ENCODE measurements at places on chromosomes 1 and 21.

GRCh38 chr1:30379684-30380624 lies 343.4 kb downstream of the MATN1 start:
- DNase-seq = peak; percentile 39

DNA sequence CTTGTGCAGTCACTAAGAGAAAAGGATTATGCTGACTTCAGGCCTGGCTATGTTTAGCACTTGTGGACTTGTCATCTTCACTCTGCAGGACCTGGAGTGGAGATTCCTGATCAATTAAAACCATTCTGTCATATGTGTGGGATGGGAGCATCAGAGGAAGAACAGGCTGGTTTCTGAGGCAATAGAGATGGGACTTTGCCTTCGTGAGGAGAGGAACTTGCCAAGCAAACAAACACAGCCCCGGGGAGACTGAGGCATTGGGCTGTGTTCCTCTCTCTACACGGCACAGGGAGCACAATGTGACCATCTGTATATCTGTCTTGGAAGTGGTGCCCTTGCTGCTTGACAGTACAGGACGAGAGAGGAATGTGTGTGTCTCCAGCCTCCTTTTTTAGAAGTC lies 23.1 kb downstream of the VASH2 start:
- DNase-seq = no peak

GRCh38 chr1:233946724-233947123 lies 42.2 kb downstream of the SLC35F3 start:
- DNase-seq = no peak

- no peak for DNase-seq
Observed at GRCh38 chr1:91075233-91076135, 53.6 kb upstream of the ZNF644 start.

GRCh38 chr1:147514233-147514632 lies 27.1 kb upstream of the BCL9 start:
- no peak for DNase-seq

DNA sequence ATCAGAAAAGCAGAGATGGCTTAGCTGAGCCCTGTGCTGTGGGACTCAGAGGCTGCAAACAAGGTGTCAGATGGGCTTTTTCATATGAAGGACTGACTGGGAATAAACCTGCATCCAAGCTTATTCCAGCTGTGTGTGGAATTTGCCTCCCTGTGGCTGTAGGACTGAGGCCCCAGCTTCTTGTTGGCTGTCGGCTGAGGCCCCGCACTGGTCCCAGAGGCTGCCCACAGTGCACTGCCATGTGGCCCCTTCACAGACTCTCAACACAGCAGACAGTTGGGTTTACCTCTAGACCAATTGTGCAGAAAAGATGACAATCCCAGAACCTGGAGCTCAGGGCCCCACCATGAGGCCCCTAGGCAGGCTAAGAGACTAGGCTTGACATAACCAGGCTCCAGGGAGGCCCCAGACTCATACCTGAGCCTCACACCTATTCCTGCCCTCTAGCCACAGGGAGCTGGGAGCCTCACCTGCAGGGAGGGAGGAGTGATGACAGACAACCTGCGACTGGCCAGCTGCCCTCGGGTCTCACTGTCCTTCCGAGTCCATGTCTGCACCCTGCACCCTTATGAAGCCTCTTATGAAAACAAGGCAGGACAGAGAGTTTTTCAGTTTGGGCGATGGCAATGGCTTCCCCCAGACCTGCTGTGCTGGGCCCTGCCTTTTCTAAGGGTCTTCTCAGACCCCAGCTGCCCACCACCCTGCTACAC lies 615.5 kb downstream of the NPHP4 start:
- no peak for DNase-seq

DNA sequence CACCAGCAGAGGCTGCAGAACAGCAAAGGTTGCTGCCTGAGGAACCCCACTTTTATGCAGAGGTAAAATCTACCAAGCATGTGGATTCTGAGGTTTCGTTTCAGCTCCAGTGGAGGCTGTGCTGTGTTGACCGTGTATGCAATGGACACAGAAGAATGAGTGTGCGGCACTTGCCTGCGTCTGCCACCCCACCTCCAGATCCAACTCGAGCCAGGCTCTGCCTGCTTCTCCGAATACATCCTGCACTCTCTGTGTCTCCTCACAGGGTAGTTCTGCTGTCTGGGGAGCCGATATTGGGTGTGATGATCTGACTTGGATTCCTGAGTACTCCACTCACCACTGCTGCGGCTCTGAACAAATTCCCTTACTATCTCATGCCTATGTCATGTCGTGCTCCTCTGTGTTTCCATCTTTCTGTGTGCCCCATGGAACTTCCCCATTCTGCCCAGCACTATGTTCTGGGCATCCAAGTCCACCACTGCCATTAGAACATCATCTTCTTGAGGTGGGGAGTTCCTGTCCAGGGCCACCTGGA lies 129.8 kb downstream of the SLC45A1 start:
- no peak for DNase-seq

DNA sequence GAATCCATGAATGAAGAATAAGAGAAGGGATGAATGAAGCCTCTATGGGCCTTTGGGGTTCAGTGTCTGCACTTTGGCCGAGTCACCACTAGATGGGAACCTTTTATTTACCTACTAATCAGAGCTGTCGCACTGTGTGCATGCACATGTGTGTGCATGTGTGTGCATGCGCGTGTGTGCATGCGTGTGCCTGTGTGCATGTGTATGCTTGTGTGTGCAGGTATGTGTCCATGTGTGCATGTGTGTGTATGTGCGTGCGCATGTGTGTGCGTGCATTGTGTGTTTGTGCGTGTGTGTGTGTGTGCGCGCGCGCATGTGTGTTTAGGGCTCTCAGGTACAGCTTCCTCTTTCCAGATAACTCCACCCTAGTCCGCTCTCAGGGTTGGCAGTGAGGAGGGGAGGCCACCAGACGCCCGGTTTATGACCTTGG lies 20.4 kb upstream of the UBXN10 start:
- DNase-seq = no peak

DNA sequence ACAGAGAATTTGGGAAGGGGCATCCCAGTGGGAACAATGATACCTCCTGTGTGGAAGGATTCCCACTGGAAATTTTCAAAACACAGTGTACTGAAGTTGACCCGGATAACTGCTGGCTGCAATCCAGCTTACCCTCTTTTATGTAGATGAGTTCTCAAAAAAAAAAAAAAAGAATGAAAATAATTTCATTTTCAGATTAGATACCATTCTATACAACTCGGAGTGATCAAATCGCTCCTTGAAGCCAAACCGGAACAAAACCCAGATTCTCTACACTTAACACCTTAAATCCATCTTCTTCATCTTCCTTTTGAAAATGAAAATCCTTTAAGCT lies 69.1 kb downstream of the KAZN start:
- no peak for DNase-seq

- no peak for DNase-seq
Observed at GRCh38 chr1:64508629-64509028, 38.7 kb downstream of the CACHD1 start.

DNA sequence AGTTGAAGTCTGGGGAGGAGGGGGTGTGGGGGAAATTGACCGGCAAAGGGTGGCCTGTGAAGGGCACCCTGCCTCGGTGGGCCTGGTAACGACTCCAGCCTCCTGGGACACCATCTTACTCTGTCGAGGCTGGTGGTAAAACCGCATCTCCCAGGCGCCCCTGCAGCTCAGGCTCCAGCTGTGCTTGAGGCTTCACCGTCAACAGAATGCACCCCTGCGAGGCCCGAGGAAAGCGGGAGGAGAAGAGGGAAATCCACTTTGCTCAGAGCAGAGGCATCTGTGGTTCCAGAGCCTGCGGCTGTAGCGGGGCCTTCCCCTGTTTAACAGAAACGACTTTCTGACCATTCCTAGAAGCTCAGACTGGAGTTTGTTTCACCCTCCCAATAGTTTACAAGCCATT lies 165.6 kb downstream of the NPHP4 start:
- DNase-seq = no peak

GRCh38 chr1:69475021-69475420 lies 92.7 kb upstream of the LRRC7 start:
- DNase-seq = no peak

- DNase-seq = peak; percentile 52
Observed at GRCh38 chr1:10755970-10756521, 40.4 kb downstream of the CASZ1 start.

DNA sequence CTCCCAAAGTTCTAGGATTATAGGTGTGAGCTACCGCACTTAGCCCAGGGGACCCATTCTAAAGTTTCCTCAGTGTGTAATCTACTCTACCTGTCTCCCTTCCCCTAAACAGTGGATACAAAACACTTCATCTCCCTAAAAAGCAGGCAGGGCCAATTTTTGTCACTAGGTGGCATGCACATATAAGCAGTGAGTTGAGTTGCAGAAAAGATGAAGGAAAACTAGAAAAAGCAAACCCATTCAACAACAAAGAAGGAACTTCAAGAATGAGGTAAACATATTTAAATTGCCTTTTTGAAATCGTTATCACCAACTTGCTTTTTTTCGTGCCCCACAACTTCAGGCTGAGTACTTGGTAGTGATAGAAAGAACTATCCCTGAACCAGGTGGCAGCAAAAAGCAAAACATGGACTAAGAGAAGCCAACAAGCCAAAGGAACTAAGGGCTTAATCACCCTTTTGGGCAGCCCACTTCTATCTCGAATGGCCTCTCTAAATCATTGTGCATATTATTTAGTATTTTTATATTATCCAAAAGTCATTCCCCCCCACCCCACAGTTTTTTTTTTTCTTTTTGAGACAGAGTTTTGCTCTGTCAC lies 19.7 kb upstream of the ALDH9A1 start:
- DNase-seq = peak; percentile 26

DNA sequence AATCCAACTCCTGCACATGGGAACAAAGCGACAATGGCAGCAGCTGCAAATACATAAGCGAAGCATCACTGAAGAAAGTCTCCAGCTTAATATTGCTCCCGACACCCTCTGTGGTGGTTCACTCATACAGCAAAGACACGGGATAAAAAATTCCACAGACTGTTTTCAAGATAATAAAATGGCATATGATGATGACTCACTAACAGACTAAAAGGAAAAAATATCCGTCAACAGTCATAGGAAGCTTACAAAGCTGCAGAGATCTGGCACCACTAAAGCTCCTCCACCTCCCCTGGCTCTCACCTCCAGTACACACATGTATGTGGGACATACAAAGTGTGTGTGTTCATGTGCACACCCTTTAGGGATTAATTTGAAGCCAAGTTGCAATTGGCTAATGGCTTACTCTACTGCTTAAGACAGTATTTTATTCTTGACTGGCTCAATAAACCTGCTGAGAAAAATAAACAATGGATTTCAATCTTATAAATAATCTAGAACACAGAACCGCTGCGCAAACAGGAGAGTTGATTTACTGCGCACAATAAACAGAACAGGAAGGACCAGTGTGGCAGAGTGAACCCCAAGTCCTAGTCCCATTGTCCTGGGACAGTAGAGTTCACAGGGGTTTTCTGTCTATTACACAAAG lies 94.4 kb downstream of the SLC45A1 start:
- DNase-seq = no peak

DNA sequence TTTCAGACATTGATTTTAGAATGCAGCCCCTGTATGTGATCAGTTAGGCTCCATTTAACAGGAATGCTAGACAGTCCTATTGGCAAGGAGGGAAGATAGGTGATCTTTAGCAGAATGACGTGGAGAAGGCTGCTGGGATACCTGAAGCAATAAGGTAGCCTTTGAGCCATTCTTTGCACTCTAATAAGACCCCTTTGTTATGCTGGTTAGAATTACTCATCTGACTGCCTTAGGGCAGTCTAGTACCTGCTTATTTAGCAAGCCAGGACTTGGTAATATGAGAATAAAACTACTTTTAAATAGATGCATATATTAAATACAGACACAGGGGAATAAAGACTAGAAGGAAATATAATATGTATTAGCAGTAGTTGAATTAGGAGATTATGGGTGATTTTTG lies 29.1 kb downstream of the NGF start:
- no peak for DNase-seq

DNA sequence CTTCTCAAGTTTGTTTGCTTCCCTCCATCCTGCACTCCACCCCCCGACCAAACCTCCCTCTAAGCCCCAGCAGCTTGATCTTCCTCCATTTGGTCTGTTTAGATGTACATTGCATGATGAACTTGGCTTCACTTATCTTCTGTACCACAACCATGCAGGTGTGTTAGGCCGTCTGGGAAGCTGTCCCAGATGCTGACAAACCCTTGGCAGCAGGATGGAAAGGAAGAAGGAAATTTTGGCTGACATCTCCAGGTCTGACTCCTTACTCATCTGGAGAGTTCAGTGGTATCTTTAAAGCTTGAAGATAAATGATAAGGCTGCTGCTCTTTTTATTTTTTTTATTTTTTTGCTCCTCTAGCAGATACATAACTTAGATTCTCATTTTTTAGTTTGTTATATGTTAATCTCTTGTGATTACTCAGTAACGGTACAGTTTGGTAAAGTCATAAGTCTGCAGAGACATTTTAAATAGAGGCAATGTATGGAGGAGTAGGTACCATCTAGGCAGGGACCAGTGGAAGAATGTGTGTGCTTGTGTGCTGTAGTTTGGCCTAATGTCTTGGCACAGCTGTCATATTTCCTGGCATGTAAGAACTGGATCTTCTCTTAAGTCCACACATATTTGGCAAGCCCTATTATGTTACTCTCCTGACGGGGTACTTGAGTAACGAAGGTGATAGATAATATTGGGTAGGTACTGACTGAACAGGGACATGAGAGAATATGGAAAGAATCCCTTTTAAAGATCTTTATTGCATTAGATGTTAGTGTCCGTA lies 79.7 kb downstream of the CACHD1 start:
- DNase-seq = no peak

- no peak for DNase-seq
Observed at GRCh38 chr1:244082969-244083368, 31.9 kb downstream of the ZBTB18 start.
